ENCODE measurements at places on chromosomes 7 and 10. TPM values are rescaled to one million over a fixed set of nuclear protein-coding genes. Genes with fewer than 3 reads are reported as not detected.

DNA sequence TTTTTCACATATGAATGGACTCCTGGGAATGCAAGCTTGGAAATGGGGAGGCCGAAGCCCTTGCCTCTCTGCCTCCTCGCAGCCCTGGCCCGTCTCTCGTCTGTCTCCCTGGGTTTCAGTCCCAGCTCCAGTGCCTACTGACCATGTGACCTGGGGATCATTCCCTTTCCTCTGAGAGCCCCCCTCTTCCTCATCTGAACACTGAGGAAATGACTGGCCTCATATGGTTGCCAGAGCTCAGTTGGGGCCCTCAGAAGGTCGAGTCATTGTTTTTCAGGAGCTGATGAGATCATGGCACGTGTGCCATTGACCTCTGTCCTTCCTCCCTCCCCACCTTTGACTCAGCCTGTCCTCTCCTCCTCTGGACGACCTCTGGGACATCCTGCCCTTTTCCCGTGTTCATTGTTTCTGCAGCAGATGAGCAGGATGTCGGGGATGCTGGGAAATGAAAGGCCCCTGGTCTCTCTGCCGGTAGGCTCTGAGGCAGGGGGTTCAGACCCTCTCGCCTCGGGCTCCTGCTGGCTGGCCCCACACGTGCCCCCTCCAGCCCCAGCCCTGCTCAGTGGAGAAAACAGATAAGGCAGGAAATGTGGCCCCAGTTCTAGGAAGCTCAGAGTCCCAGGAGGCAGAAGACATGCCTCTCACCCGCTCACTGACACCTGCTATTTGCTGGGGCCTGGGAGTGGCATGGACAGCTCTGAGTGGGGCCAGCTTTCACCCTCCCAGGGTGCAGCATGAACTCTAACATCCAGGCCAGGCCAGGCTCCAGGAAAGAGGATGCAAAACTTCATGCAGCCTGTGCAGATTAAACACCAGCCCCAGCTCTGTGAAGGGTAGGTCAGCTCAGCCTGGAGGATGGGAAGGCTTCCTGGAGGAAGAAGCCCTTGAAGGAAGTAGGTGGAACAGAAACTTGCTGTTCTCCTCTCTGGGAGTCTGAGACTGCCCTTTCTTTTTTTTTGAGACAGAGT lies 8.3 kb upstream of the PPP1R35 start:
- peak; percentile 48 for ATAC-seq

Gene AKR1C1
- total RNA-seq: 2.4 TPM

Gene PTF1A
- not detected for total RNA-seq

GRCh38 chr10:77513781-77514331 lies 123.8 kb downstream of the KCNMA1 start:
- peak; percentile 100 for ATAC-seq

Gene NRP1
- 63.7 TPM for total RNA-seq

Gene DRGX
- total RNA-seq: 0.47 TPM

DNA sequence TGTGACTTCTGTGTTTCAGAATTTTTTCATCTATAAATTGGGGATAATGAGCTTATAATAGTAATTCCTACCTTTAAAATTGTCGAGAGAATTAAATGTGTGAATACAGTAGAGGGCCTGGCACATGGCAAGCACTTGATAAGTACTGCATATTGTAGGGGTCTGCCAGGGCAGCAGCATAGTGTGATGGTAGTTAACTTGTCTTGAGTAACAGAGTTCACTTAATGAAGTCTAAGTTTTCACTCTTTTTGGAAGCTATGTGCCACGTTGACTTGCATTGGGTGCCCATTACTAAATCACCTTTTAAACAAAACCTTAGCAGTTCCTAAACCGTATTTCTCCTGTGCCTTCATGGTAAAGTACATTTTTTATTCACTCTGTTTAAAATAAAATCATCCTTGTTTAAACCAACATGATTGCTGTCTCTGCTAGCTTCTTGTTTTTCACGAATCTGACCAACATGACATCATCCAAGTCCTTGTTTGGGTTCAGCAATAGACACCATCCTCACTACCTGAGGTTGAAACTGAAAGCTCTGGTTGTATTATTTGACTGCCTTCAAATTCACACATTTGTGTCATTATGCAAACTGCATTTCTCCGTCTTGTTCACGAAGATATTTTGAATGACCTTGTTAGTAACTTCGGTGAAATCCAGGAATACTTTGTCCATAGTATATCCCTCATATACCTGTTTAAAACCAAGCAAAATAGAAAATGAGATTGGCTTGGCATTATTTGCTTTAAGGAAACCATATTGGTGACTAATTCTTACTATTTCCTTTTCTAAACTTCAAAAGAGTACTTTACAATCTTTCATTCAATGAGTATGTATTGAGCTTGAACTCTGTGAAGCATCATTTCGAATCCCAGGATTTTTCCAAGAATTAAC lies 340.2 kb downstream of the SUGCT start:
- ATAC-seq: no peak

Gene C10orf143
- 1.6 TPM for total RNA-seq

Data from motor neuron (in vitro differentiated cells).